ENCODE measurements at places on chromosomes 2 and 18. TPM values are rescaled to one million over a fixed set of nuclear protein-coding genes. Genes with fewer than 3 reads are reported as not detected.

Gene FNDC4
- 10.7 TPM for total RNA-seq

Gene METTL4
- total RNA-seq = 9.3 TPM

Gene CCNT2
- 30.7 TPM for total RNA-seq

Gene DSG2
- total RNA-seq = 102 TPM

Gene IL36B
- not detected for total RNA-seq

Gene TMEM200C
- total RNA-seq = not detected

Gene THSD7B
- not detected for total RNA-seq

Gene C2orf66
- 0.28 TPM for total RNA-seq

Gene CYP1B1
- 0.78 TPM for total RNA-seq
